NCI-H1105 (cell line): ENCODE measurements at places on chromosomes 7 and 10.

DNA sequence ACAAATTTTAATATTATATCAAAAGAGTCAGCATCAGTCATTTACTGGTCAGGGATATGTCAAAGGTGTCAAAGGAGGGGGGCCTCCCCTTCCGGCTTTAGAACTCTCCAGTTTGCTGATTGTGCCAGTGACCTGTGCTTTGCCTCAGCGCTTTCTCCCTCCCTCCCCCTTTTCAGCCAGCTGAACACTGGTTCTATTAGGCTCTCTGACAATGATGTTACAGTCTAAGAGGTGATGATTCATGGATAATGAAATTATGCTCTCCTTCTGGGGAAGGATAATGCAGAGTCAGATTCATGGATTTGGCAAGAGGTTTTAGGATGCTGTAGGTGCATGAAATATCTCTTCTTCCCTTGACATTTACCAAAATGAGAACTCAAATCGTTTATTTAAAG is 6.1 kb downstream of the LRRTM3 start:
- no peak for DNase-seq

- DNase-seq: no peak
Measured at GRCh38 chr7:156127166-156128134, 315.2 kb upstream of the SHH start.

DNA sequence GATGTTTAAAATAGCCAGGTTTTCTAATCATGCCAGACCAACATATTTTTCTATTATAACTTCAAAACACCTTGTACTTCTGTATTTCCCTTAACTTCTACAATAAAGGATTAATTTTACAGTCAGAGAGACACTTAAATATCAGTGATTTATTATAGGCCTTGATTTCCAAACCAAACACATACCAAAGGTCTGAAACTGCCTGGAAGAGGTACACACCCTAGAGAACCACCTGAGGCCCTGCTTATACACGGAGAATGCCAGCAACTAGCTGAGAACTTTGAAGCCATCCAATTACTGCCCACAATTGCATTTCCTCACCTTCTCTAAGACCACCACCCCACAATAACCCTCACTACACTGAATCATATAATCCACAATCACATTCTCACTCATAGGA is 4.9 kb downstream of the CCDC6 start:
- no peak for DNase-seq

DNA sequence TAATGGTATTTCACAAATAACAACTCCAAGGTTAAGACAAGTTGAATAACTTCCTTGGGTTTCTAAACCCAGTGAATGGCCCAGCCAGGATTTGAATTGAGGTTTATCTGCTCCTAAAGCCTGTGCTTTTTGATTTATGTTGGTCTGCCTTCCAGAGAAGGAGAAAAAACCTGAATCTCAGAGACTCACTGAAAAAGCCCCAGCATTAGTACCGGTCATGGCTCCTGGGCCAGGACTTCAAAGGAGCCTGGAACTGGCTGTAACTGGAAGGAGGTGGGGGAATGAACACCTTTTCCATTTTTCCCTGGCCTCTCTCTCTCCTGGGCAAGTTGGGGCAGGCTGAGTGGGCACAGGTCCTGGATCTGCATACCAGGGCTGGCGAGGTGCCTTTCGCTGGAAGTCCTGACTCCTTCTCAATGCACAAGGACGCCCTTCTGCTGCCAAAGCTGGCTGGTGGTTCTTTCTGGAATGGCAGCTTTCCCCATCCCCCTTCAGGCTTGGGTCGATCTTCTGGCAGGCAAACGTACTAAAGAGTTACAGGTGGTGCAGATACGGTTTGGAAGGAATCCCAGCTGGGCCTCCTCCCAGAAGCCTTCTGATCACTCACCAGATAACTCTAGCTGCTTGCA is 268.2 kb downstream of the PTEN start:
- DNase-seq: peak; percentile 46

DNA sequence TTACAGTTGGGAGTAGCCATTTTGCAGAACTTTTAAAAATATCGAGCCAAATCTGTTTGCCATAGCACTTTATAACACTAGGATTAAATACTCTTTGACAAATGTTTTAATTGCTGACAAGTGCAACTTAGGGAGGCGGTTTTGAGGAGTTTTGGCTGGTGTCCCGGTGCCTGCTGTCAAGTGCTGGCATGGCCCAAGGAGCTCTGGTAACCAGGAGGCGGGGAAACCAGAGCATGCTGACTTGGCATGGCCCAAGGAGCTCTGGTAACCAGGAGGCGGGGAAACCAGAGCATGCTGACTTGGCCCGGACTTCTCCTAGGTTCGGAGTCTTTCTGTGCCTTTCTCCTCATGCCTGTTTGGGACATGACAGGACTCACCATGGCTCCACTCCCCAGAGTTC is 30.8 kb upstream of the ZNF32 start:
- peak; percentile 23 for DNase-seq

GRCh38 chr7:105664816-105665525 is 83.7 kb upstream of the EFCAB10 start:
- peak; percentile 79 for DNase-seq

DNA sequence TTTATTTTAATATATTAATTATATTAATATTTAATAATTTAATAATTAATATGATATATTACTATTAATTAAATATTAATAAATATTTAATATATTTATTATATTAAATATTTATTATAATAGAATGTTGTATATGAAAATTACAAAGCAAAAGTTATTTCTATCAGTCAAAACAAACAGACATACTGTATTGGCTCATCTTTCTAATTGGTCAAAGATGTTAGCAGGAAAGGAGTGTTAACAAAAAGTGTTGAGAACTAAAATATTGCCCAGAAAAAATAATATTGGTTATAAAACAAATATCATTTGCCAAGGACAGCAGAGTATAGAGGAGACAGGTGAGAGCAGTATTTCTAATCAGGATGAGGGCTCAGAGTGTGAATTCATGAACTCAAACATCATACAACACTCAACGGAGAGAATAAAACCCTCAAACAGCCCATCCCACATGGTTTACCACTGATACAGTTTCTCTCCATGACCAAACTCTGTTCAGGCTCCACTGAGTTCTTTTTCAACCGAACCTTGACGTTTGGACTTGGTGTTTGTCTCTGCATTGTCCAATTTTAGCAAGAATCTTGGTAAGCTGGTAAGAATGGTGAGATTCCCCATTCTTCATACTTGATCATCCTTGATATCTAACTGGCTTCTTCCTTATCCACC is 58.0 kb downstream of the TSPAN12 start:
- no peak for DNase-seq

GRCh38 chr10:103277713-103278536 is 987 bp downstream of the INA start:
- no peak for DNase-seq

DNA sequence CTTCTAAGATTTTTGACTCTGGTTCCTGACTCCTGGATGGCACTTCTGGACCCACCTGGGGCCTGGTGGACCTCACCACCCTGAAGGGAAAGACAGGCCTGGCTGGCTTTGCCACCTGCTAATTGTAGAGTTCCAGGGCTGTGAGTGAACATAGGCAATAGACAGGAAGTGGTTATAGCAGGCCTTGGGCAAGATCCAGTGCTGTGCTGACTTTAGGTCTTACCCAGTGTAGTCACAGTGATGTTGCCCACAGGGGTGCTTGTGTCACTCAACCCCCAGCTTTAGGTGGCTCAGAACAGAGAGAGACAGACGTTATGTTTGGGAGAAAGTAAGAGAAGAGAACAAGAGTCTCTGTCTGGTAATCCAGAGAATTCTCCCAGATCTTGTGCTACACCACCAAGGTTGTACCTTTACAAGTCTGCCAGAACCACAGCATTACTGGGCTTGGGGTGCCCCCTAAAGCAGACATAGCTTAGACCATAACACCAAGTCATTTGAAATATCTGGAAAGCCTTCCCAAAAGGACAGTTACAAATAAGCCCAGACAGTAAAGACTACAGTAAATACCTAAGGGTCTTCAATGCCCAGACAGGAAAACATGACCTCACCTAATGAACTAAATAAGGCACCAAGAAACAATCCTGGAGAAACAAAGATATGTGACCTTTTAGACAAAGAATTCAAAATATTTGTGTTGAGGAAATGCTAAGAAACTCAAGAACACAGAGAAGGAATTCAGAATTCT is 303.4 kb downstream of the PCLO start:
- DNase-seq: no peak

- DNase-seq: no peak
Measured at GRCh38 chr10:14742815-14743214, 31.9 kb downstream of the FAM107B start.

DNA sequence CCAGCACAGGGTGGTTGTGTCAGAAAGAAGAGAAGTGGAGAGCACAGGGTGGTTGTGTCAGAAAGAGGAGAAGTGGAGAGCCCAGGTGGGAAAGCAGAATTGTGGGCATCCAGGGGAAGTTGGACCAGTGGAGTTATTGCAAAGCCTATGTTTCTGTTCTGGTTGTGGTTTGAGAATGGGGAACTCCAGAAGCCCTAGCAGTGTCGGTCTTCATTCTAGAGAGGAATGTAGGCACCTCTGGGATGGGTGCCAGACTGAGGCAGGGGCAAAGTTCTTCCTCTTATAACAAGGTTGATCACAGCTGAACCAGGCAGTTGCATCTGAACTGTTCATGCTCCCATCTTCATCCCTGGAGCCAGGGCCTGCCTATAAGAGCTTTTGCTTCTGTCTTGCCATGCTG is 954 bp downstream of the FSCN3 start:
- DNase-seq: no peak

DNA sequence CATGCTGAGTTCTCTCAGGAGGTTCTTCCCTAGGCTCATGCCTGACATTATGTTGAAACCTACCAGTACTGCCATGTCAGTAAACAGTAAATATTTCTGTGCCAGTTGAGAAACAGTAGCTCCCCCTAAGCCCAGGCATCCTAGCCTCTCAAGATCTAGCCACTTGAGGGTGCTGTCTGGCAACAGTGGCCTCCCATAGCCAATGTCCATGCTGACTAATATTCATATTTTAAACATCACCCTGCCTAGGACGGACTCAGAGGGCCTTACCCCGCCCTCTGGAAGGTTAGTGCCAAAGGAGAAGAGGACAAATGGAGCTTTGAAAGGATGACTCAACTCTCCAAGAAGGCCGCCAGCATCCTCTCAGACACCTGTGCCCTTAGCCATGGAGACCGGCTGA is 7.7 kb downstream of the ACSM6 start:
- no peak for DNase-seq

GRCh38 chr7:16563281-16564022 is 36.8 kb downstream of the LRRC72 start:
- no peak for DNase-seq

DNA sequence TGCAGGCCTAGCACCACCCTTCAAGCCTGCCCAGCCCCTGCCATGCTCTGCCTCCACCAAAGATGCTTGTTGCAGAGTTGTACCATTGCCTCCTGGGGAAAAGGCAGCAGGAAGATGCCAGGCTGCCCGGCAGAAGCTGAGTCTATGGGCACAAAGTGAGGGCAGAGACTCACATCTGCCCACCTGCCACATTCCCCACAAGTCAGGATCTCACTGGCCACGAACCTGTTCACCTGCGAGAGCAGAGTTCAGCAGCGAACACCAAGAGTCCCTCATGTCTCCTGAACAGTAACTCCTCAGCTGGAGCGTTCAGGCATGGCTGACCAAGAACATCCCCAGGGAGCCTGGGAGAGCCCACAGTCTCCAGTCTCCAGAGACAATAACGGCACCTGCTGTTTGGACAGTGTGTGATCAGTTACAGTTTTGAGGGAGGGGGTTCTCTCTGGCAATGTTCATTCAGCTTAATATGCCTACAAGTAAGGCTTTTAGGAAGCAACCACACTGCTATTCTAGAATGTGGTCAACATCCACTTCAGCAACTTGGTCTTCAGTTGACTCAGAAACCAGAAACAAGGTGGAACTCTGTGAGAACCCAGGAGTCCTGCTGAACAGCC is 78.5 kb downstream of the GRID1 start:
- no peak for DNase-seq

DNA sequence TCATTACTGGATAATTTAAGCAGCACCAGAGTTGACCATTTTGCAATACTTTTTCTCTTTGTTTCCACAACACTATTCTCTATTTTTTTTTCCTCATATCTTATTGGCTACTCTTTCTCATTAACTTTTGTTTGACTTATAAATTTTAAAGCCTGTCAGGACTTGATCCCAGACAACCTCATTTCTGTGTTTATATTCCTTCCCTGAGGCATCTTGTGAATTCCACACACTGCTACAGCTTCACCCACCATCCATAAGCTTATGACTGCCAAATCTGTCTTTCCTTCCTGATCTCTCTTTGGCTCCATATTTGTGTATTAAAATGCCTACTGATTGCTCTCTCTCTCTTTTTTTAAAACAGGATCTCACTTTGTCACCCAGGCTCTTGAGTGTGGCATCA is 124.6 kb upstream of the MBL2 start:
- DNase-seq: no peak

- no peak for DNase-seq
Measured at GRCh38 chr7:22660732-22661131, 66.3 kb upstream of the IL6 start.

- no peak for DNase-seq
Measured at GRCh38 chr7:151431768-151432311, 8.1 kb downstream of the CRYGN start.

- DNase-seq: no peak
Measured at GRCh38 chr10:121974019-121974534, 940 bp downstream of the NSMCE4A start.

GRCh38 chr10:6535156-6535764 is 44.8 kb downstream of the PRKCQ start:
- DNase-seq: no peak

- DNase-seq: no peak
Measured at GRCh38 chr10:14173706-14174594, 156.8 kb downstream of the FRMD4A start.

- no peak for DNase-seq
Measured at GRCh38 chr7:1619152-1620079, 49.6 kb upstream of the PSMG3 start.

DNA sequence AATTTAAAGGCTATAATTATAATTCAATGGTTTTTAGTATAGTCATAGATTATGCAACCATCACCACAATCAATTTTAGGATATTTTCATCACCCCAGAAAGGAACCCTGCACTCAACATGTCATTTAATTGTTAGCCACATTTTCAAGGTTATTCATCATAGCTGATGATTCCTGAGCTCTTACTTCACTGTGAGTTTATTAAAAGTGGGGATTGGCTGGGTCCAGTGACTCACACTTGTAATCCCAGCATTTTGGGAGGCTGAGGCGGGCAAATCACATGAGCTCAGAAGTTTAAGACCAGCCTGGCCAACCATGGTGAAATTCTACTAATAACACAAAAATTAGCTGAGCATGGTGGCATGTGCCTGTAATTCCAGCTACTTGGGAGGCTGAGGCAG is 787 bp downstream of the CCL26 start:
- no peak for DNase-seq

GRCh38 chr10:73332379-73332778 is 26.3 kb downstream of the CFAP70 start:
- no peak for DNase-seq

GRCh38 chr7:158816271-158816670 is 13.0 kb downstream of the ESYT2 start:
- DNase-seq: no peak

GRCh38 chr7:106392590-106392989 is 107.8 kb upstream of the NAMPT start:
- DNase-seq: no peak

DNA sequence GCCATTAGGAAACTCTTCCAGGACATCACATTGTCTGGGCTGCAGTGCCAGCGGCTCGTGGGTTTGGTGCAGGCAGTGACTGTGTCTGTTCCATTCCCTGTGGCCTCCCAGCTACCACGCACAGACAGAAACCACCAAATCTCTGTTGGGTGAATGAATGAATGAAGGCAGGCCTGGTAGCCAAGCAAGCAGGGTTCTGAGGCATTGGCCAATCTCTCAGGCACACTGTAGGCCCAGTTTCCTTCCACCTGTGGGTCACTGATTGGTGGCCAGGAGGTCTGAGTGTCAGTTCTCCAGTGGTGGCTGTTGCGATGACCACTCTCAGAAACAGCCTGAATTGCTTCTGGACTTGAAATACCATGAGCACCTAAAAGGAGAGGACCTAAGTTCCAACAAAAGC is 59.4 kb upstream of the CTBP2 start:
- DNase-seq: no peak
